Spinal cord (tissue), 10 donors: ENCODE measurements at places on chromosomes 3 and 15.
A peak's percentile ranks its signal among the peaks of the same experiment; 100 is the strongest.

DNA sequence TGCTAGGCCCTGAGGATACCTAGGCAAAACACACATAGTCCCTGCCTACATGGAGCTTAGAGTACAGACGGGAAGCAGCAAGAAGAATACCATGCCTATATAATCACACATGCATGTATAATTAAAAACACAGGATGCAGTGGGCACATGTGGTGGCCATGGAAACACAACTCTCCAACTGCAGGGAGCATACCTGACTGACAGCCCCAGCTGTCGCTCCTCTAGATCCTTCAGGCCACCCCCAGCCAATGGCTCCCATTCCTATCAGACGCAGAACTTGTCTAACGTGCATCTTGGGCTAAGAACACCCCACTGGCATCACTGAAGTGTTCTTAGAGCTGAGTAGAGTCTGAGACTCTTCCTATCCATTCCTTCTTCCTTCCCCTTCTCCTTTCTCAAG lies 125.5 kb upstream of the FRMD4B start:
- no peak for DNase-seq

DNA sequence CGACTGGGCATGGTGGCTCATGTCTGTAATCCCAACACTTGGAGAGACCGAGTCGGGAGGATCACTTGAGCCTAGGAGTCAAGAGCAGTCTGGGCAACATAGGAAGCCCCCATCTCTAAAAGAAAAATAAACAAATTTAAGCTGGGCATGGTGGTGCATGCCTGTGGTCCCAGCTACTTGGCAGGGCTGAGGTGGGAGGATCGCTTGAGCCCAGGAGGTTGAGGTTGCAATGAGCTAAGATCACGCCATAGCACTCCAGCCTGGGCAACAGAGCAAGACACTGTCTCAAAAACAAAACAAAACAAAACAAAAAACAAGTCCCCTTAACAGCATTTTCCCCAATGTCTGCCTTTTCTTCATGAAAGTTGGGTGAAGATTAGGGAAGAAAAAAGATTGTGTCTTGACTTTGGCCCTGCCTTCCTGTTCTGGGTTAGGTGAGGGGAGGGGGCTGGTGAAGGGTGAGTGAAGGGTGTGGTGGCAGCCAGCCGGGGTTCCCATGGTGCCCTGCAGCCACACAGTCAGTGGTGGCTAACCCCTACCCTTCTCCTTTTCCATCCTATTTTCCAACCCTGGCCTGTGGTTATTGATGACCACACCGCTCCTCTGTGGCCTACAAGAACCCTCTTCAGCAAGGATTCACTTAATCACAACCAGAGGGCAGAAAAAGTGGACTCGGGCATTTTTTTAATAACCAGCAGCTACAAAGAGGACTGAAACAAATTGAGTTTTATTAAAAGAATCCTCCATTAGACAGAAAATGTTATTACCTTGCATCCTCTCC lies 28.4 kb upstream of the SMAD3 start:
- no peak for DNase-seq

GRCh38 chr15:57045741-57046382 lies 127.4 kb downstream of the TCF12 start:
- DNase-seq: no peak

GRCh38 chr15:40511093-40511471 lies 40.3 kb downstream of the CHST14 start:
- no peak for DNase-seq

GRCh38 chr3:105691633-105692032 lies 177.2 kb downstream of the CBLB start:
- no peak for DNase-seq

- no peak for DNase-seq
Observed at GRCh38 chr3:109874896-109875708, 537.8 kb upstream of the DPPA4 start.

GRCh38 chr3:50121072-50122032 lies 32.6 kb downstream of the RBM5 start:
- DNase-seq: peak; percentile 65

DNA sequence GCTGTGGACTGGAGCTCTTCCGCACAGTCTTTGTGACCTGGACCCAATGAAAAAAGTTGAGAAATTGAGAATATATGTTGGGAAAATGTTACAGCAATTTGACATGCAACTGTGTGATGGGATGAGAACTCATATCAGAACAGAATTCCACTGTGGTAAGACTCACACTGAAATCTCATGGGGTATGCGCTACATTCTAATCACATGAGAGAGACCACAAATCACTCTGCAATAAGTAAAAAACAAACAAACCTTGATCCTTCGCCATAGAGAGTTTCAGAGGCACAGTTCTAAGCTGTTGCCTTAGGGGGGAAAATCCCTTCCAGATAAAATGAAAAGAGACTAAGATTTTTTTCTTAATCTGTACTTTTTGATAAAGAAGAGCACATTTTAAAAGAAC lies 37.3 kb downstream of the LMCD1 start:
- no peak for DNase-seq

DNA sequence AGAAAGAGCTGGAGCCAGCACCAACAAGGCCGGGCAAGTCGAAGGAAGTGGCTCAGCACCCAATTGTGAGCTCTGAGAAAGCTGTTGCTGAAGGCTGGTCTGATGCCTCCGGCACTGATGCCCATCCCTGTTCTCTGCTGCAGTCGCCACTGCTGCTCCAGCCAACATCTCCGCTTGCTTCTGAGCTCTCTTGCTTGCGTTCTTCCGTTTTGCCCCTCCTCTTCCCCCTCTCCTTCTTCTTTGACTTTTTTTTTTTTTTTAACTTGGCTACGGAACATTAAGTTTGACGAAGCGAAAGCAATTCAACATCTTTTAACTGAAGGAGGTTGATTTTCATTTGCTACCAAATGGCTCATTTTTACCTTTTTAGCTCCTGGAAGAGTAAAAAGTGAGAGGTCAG lies 442.9 kb downstream of the MCTP2 start:
- DNase-seq: no peak

GRCh38 chr3:81521855-81522254 lies 239.6 kb downstream of the GBE1 start:
- DNase-seq: no peak

GRCh38 chr15:43913941-43914340 lies 87.1 kb downstream of the WDR76 start:
- DNase-seq: no peak

- DNase-seq: peak; percentile 47
Observed at GRCh38 chr15:62391641-62392262, 226.7 kb upstream of the C2CD4B start.

GRCh38 chr15:62840526-62841268 lies 201.8 kb upstream of the TPM1 start:
- no peak for DNase-seq

GRCh38 chr15:99845009-99845408 lies 111.8 kb upstream of the LYSMD4 start:
- no peak for DNase-seq

DNA sequence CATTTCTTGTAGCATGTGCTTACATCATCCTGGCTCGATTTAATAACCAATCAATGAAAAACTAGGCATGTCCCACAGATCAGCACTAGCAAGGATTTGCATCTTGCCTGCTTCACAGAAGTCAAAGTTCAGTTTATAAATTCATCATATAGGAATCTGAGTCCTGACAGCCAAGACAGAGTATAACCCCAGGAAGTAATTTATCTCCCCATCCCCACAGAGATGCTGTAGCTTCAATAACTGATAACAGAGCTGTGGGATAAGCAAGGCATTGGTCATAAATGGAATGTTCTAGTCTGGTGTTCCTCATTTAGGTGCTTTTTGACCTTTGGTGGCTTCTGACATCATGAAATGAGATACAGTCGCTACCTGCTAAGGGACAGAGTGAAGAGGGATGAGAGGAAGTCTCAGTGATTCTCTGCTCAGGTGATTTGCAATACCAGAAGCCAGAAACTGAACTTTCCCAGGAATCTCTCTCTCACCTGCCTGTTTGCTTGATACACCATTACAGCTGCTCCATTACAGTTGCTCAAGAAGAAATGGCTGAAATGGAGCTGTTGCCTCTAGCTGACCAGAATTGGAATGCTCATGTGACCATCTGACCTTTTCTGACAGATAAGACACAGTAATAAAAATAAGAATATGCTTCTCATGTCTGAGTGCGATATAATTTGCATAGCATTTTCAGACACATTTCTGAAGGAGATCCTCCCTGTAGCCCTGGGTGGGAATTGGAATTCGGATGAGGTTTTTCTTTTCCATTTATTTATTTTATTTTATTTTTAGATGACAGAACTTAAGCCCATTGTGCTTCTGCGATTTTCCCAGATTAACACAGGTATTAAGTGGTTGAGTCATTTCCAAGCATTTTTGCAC lies 217.1 kb upstream of the KCNMB2 start:
- DNase-seq: no peak

DNA sequence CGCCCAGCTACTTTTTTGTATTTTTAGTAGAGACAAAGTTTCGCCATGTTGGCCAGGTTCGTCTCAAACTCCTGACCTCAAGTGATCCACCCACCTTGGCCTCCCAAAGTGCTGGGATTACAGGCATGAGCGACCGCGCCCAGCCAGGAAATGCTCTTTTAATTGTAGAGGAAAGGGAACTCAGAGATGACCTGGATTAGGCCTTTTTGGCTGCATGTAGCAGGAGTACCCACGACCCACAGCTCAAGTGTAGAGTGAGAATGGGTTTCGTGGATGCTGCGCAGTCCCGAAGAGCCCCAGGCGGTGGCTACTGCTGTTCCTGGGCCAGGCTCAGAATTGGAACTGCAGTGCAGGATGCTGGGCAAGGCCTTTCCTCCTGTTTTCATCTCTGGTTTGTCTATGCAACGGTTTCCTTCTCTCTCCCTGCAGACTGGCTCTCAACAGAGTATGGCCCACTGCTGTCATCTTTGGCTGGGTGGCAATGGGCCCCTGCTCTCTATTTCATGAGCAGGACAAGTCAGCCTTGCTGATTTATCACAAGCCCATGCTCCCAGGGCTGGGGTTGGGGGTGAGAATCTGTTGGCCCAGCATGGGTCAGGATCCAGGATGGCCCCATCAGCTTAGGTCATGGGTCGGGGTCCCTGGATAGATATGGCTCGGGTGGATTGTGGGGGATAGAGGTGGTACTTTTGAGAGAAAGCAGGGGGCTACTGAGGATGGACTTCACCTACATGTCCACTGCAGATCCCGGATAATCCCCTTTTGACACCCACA lies 51.2 kb downstream of the GASK1A start:
- DNase-seq: no peak

DNA sequence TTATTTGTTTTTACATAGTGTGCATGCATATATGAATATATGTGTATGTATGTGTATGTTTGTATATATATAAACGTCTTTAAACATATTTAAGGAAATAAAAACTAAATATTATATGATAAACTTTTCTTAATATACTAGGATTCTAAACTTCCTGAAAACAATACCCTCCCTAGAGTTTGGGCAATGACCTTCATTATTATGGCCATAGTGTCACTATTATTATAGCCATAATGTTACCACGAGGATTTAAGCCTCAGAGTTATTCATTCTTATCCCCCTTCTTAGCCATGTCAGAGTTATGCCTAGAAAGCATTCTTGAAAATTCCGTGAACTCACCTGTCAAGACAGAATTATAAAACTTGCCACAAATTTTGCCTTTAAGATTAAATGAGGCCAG lies 335.5 kb downstream of the ERC2 start:
- no peak for DNase-seq

DNA sequence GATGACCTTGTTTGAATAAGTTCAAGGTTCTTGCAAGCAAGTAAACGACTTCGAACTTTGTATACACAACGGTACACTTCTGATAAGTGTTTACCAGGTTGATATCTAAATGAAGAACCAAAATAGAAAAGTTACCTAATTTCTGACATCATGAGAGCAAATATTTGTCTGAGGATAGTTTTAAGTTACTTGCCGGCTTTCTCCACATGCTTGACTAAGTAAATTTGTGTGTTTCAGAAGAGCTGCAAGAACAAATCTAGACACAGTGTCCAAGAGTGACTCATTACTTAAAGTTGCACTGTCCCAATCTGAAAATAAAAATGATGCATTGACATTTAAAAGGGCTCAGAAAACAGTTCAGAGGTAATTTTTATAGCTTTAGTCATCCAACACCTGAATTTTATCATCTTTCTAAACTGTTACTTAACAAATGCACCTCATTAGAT lies 115.1 kb downstream of the HERC1 start:
- no peak for DNase-seq

- no peak for DNase-seq
Observed at GRCh38 chr3:53577506-53577905, 83.1 kb downstream of the CACNA1D start.
